Spinal cord (tissue), 10 donors: ENCODE measurements at places on chromosomes 2 and 18. TPM values are rescaled to one million over a fixed set of nuclear protein-coding genes. Genes with fewer than 3 reads are reported as not detected.

SLC30A3 gene
- total RNA-seq: 2.9 TPM

CRIM1 gene
- 51.1 TPM for total RNA-seq

CHRND gene
- 0.10 TPM for total RNA-seq

FARP2 gene
- 67.3 TPM for total RNA-seq

DTYMK gene
- 34.2 TPM for total RNA-seq

EML4 gene
- 52.4 TPM for total RNA-seq

SERPINB10 gene
- total RNA-seq: 0.33 TPM

CD28 gene
- 4.7 TPM for total RNA-seq

CXCR1 gene
- total RNA-seq: not detected

DNPEP gene
- 25.6 TPM for total RNA-seq

KCNK3 gene
- 13.4 TPM for total RNA-seq

GPR35 gene
- 2.6 TPM for total RNA-seq

HIBCH gene
- total RNA-seq: 39.5 TPM

RTP5 gene
- 5.3 TPM for total RNA-seq

FAM228A gene
- 4.6 TPM for total RNA-seq

PRSS56 gene
- total RNA-seq: 1.5 TPM

DNA sequence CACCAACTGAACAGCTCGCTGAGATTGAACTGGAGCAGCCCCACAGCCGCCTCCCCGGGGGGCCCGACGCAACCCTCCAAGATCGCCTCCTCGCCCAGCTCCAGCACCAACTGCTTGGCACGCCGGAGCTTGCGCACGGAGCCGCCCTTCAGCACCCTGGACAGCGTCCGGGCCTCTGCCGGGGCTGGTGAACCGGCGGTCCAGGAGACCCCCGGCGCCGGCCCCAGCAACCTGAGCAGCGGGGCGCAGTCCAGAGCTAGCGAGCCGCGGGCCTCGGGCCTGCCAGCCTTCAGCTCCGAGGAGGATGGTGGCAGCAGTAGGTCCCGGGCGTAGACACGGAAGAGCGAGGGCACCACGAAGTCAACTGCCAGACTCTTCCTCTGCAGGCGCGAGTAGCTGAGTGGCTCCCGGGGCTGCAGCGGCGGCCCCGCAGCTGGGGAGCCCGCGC lies 1.2 kb downstream of the ALK start:
- peaks cover 31% of the 10 kb centered on the region for H3K4me1 ChIP-seq
- DNase-seq: peak; percentile 71
- no peak overlapping the region for H3K27ac ChIP-seq
- H3K36me3 ChIP-seq: no peaks in the 10 kb centered on the region

- H3K4me1 ChIP-seq: no peaks in the 10 kb centered on the region
- H3K36me3 ChIP-seq: no peaks in the 10 kb centered on the region
- no peak for DNase-seq
- no peak overlapping the region for H3K27ac ChIP-seq
Measured at GRCh38 chr18:34280653-34281052, 55.9 kb upstream of the NOL4 start.

- no peaks in the 10 kb centered on the region for H3K36me3 ChIP-seq
- no peak overlapping the region for H3K4me3 ChIP-seq
- no peak overlapping the region for H3K27ac ChIP-seq
- H3K4me1 ChIP-seq: no peaks in the 10 kb centered on the region
Measured at GRCh38 chr2:201059961-201060755, 11.3 kb downstream of the HYCC2 start.

DNA sequence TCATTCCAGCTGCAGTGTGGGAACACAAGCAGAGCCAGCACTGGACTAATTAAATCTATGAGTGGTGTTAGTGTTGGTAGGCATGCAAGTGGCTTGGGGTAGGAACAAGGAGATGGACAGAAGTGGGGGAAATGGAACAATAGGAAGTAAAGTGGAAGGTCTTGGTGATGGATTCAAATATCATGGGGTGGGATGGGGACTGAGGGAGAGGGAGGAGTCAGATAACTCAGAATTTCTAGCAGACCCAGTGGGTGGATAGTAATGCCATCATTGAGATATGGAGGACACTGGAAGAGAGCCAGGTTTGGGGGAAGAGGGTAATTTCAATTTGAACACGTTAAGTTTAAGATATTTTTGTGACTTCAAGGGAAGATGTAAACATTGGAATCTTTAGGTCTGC lies 2.9 kb upstream of the LNPK start:
- H3K4me3 ChIP-seq: no peak overlapping the region
- H3K27ac ChIP-seq: no peak overlapping the region
- no peaks in the 10 kb centered on the region for H3K4me1 ChIP-seq
- no peaks in the 10 kb centered on the region for H3K27me3 ChIP-seq
- DNase-seq: no peak

DNA sequence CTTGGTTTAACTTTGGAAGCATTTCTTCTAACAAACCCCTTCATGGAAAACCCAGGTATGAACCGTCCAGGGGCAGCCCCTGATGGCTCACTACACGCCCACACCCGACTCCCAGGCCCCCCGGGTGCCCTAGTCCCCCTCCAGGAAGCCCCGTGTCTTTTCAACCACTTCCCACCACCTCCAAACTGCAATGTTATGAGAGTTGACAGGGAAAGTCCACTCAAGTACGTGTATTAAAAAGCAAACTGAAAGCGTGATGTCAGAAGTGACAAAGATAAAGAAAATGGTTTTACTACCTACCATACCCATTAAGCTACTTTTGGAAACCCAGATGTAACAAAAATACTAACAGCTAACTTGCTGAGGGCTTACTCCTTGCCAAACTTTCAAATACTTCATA lies 51.5 kb downstream of the L3MBTL4 start:
- no peaks in the 10 kb centered on the region for H3K36me3 ChIP-seq
- H3K27ac ChIP-seq: no peak overlapping the region
- H3K4me3 ChIP-seq: no peak overlapping the region
- H3K4me1 ChIP-seq: peaks cover 3% of the 10 kb centered on the region

- no peak for DNase-seq
- H3K4me3 ChIP-seq: no peak overlapping the region
- H3K27ac ChIP-seq: no peak overlapping the region
- no peaks in the 10 kb centered on the region for H3K4me1 ChIP-seq
- no peaks in the 10 kb centered on the region for H3K27me3 ChIP-seq
Measured at GRCh38 chr18:42024131-42024530, 69.1 kb downstream of the PIK3C3 start.

DNA sequence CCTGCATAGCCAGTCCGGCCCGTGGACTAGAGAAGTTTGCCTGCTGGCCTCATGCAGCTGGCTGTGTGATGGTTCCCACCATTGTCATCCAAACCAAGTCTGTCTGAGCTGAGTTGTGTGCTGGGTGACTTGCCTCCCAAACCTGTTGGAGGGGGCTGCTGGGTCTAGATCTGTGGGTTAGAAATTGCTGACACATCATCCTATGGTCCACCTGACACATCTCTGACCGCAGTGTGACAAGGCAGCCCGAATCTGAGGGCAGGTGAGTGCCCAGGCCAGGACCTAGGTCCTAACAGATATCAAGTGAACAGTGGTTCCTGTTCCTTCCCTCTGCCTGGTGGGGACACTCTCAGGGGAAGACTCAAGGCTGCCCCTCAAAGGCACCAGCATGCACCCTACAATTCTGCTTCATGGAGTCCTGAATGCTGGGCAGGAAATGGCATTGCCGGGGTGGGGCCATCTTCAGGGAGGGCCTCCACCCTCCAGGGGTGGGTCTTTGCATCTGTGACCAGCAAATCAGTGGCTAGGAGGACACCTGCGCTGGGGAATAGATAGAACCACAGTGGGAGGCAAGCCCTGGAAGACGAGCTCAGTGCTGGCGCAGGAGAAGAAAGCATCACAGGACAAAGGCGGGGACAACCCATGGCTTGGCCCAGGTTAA lies 117.9 kb upstream of the ID2 start:
- H3K27ac ChIP-seq: no peak overlapping the region
- DNase-seq: no peak
- no peak overlapping the region for H3K4me3 ChIP-seq
- H3K4me1 ChIP-seq: peaks cover 22% of the 10 kb centered on the region
- no peaks in the 10 kb centered on the region for H3K36me3 ChIP-seq
- H3K27me3 ChIP-seq: no peaks in the 10 kb centered on the region

DNA sequence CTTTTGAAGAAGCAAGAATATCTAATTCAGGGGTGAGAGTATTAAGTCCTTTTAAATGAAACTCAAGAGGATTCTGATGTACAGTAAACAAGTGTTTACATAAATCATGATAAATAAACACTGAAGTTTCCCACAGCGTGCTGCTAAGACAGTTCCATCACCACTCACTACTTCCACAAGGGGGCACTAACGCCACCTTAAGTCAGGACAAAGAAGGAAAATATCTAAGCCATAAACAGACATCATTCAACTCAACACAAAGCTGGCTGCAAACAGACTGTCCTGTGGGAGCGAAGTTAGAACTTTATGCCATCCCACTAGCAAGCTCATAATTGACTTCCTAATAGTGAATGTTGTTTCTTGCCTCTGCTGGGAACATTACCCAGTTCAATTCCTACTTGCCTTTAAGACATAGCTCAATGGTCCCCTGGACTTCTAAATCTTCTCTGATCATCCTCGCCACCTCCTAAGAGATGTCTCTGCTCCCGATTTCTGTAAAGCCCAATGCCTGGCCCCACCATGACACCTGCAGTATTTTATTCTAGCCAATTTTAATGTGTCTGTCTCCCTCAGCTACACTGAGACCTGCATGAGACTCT lies 36.5 kb downstream of the MRPL44 start:
- H3K27ac ChIP-seq: no peak overlapping the region
- H3K4me3 ChIP-seq: no peak overlapping the region
- H3K36me3 ChIP-seq: peaks cover 37% of the 10 kb centered on the region
- DNase-seq: peak; percentile 91

DNA sequence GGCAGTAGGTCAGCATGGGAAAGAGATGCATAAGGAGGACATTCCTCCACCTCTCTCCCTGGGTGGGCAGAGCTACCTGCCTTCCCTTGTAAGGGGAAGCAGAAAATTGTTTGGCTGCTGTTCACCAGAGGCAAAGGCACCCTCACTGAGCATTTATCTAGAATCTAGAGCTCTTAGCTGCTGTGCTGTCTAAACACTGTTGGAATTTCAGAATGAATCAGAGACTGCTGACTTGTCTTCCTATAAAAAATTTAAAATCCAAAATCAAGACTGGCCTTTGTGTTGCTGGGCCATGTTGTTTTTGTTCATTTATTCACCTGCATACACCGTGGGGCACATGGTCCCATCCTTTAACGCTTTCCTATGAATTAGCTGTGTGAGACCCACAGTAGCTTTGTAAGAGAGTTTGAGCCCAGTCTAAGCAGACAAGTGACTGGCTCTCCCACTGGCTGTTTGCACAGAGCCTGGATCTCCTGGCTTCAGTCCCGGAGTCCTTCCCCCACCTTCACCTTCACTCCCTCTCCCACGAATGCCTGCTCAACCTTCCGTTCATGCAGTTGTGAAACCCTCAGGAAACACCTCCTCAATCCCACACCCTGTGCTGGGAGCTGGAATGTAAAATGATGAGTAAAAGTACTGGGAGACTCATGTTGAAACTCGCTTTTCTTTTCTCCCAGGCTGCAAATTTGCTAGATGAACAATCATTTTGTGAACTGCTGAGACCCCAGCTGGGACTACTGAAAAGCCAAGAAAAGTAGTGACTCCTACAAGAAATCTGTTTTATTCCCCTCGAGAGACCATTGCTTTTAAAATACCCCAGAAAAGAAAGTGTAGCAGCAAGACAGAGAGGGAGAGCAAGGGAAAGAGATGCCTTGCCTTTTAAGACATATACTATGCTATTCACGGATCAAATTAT lies 76.2 kb downstream of the FAM168B start:
- H3K27ac ChIP-seq: no peak overlapping the region
- peaks cover 16% of the 10 kb centered on the region for H3K4me1 ChIP-seq
- peaks cover 6% of the 10 kb centered on the region for H3K36me3 ChIP-seq
- H3K4me3 ChIP-seq: no peak overlapping the region

- no peaks in the 10 kb centered on the region for H3K27me3 ChIP-seq
- H3K4me3 ChIP-seq: no peak overlapping the region
- DNase-seq: no peak
- H3K36me3 ChIP-seq: no peaks in the 10 kb centered on the region
- no peak overlapping the region for H3K27ac ChIP-seq
Measured at GRCh38 chr2:224562831-224563230, 22.3 kb downstream of the CUL3 start.

DNA sequence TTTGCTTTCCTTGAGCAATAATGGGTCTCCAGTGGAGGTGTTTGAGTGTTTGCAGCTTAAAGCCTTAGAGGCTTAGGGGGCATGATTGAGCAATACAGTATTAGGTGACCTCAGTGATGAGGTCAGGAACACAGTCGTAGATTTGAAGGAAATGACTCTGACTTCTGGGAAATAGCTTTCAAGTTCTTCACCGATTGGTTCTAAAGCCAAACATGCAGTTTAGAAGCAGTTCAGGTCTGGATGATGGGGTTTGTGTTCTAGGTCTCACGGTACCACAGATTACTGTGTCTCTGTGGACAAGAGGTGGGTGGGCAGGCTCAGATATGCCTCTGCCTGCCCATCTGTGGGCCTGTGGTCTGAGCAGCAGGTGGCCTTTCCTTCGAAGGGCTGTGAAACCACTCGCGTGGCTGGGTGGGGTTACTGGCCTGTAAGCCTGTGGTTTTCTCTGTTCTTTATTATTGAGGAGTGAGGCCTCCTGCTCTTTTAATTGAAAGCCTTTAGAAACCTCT lies 7.8 kb downstream of the MTHFD2 start:
- DNase-seq: no peak
- H3K27me3 ChIP-seq: no peaks in the 10 kb centered on the region
- H3K27ac ChIP-seq: no peak overlapping the region
- H3K36me3 ChIP-seq: no peaks in the 10 kb centered on the region
- no peaks in the 10 kb centered on the region for H3K4me1 ChIP-seq
- no peak overlapping the region for H3K4me3 ChIP-seq

GRCh38 chr18:31952223-31952622 lies 9.3 kb upstream of the TRAPPC8 start:
- H3K4me3 ChIP-seq: no peak overlapping the region
- H3K27me3 ChIP-seq: no peaks in the 10 kb centered on the region
- no peaks in the 10 kb centered on the region for H3K36me3 ChIP-seq
- H3K27ac ChIP-seq: no peak overlapping the region

GRCh38 chr2:13193075-13193474 lies 476.3 kb downstream of the TRIB2 start:
- H3K4me1 ChIP-seq: no peaks in the 10 kb centered on the region
- no peaks in the 10 kb centered on the region for H3K36me3 ChIP-seq
- DNase-seq: no peak
- H3K27me3 ChIP-seq: no peaks in the 10 kb centered on the region
